ENCODE measurements at places on chromosomes 2 and 18.

- no peak overlapping the region for H3K27ac ChIP-seq
- H3K27me3 ChIP-seq = no peaks in the 10 kb centered on the region
- no peak for DNase-seq
- peaks cover 10% of the 10 kb centered on the region for H3K4me1 ChIP-seq
Observed at GRCh38 chr18:80029690-80030089, 4.5 kb upstream of the RBFA start.

DNA sequence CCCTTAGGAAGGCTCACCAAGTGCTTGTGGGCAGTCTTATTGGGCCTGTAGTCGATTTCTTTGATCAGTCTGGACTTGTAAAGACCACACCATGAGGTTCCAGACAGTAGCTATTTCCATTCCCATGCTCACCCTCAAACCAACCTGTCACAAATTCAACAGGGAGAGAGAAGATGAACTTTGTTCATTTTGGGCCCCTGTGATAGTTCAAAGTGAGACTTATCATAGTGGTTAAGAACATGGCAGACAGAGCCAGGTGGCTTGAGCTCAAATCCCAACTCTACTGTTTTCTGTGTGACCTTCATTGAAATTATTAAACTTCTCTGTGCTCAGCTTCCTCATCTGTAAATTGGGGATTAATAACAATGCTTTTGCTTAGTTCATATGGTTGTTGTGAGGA is 53.9 kb upstream of the CTLA4 start:
- no peak overlapping the region for H3K27ac ChIP-seq
- H3K4me3 ChIP-seq = no peak overlapping the region
- H3K4me1 ChIP-seq = peaks cover 29% of the 10 kb centered on the region

DNA sequence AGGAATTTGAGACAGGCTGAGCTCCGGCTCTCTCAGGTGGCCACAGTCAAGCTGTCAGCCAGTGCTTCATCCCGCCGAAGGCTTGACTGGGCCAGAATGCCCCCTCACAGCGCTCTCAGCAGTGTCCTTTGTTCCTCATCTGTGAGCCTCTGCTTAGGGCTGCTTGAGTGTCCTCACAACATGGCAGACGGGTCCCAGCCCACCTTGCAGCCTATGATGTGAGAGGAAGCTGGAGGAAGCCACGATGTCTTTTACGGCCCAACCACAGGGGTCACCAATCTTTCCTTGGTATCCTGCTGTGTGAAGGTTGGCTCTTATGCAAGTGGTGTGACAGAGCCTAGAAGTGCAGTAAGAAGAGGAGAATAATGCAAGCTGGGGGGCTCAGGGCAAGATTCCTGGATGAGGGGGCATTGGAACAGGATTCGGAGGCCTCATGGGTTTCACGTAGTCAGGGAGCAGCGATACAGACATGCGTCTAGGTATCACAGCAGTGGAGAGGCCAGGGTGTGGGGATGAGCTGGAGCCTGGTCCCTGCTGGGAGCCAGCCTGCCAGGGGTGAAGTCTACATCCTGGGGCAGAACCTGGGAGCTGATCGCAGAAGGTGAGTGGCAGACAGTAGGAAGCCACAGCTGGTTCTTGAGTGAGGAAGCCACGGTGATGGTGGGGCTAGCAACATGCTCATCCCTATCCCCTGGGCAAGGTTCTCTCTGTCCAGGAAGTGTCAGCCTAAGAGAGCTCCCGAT is 234.1 kb downstream of the GLI2 start:
- no peak overlapping the region for H3K4me3 ChIP-seq
- no peaks in the 10 kb centered on the region for H3K4me1 ChIP-seq
- no peaks in the 10 kb centered on the region for H3K36me3 ChIP-seq
- H3K27ac ChIP-seq = no peak overlapping the region

DNA sequence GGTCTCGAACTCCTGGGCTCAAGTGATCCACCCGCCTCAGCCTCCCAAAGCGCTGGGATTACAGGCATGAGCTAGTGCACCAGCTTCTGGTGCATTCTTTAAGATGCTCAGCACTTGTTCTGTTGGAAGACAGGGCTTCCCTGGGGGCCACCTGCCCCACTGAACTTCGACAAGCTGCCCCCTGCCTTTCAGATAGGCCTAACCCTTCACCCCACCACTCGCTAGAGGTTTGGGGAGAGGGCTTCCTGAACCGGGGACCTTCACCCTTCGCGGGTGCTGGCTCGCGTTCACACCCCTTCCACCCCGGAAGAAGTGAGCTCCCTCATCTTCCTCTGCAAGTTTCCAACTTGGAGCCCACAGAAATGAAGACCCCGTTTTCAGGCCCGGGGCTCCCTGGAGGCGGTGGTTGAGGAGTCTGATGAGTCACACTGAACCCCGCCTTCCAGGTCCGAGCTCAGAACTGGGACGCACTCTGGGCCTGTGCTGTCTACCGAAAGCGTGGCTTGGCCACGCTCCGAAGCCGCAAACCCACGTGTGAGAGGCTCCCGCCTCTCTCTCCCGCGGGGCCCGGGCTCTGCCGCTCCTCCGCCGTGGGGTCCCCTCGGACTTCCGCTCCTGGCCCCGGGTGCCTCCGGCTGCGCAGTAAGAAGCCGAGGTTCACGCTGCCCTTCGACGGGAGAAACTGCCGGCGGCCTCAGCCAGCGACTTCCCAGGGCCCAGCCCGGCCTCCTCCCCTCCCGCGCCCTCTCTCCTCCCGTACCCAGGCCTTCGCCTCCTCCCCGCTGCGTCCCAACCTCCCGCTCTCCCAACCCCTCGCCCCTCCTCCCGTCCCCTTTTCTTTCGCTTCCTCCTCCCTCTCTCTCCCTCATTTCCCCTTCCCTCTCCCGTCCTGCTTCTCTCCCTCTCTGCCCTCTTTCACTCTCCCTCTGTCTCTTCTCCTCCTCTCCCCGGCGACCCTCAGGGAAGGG is 47.5 kb upstream of the SP3 start:
- H3K4me3 ChIP-seq = peak overlapping the region; percentile 32
- H3K27ac ChIP-seq = no peak overlapping the region
- H3K27me3 ChIP-seq = peaks cover 8% of the 10 kb centered on the region
- DNase-seq = no peak

DNA sequence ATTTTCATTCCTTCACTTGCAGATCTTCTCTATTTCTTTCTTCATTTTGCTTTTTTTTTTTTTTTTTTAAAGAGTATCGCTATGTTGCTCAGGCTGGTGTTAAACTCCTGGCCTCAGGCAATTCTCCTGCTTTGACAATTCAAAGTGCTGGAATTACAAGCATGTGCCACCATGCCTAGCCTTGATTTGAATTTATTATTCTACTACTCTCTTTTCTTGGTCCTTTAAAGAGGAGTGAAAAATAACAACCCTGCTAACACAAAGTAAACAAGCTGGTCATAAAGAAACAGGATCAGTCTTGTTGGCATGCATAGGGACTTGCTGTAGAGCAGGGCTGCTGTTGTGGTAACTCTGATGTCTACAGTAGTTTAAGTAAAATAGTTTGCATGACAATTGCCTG is 1615.3 kb upstream of the ZEB2 start:
- H3K27ac ChIP-seq = no peak overlapping the region
- no peak overlapping the region for H3K4me3 ChIP-seq
- no peak for DNase-seq
- H3K4me1 ChIP-seq = no peaks in the 10 kb centered on the region
- no peaks in the 10 kb centered on the region for H3K36me3 ChIP-seq

GRCh38 chr2:74530239-74531187 is 780 bp downstream of the HTRA2 start:
- peaks cover 23% of the 10 kb centered on the region for H3K36me3 ChIP-seq
- peaks cover 27% of the 10 kb centered on the region for H3K4me1 ChIP-seq
- no peaks in the 10 kb centered on the region for H3K27me3 ChIP-seq
- peak overlapping the region; percentile 75 for H3K4me3 ChIP-seq
- DNase-seq = peak; percentile 31

DNA sequence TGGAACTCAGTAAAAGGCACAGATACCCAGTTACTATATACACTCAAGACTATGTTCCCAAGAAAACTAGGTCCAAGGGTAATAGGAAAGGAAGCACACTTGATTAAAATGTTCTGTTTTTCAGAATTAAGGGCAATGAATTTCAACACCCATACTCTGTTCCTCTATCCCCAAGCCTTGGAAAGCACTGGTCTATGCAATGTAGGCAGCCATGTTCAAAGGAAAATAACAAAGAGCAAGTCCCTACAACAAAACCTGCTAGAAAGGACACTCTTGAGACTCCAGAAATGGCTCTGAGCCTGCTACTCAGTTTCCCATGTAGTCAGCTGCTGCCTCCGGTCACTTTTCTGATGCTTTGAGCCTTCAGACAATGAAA is 6.8 kb downstream of the CYB5A start:
- no peak overlapping the region for H3K4me3 ChIP-seq
- no peak for DNase-seq
- no peaks in the 10 kb centered on the region for H3K27me3 ChIP-seq
- no peak overlapping the region for H3K27ac ChIP-seq
- no peaks in the 10 kb centered on the region for H3K4me1 ChIP-seq

DNA sequence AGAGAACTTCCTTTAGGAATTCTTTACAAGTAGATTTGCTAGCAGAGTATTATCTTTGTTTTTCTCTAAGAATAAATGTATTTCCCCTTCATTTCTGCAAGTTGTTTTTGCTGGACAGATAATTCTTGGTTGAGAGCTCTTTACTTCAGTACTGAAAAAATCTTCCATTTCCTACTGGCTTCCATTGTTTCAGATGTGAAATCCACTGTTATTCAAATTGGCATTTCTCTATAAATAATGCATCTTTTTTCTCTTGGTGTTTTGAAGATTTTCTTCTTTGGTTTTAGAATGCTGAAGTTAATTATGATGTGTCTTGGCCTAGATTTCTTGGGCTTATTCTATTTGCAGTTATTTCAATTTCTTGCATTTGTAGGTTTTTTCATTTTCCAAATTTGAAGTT is 270.0 kb upstream of the GYPC start:
- no peaks in the 10 kb centered on the region for H3K4me1 ChIP-seq
- no peaks in the 10 kb centered on the region for H3K36me3 ChIP-seq
- DNase-seq = no peak
- H3K27me3 ChIP-seq = no peaks in the 10 kb centered on the region

- no peak overlapping the region for H3K27ac ChIP-seq
- peaks cover 40% of the 10 kb centered on the region for H3K4me1 ChIP-seq
- peaks cover 42% of the 10 kb centered on the region for H3K36me3 ChIP-seq
- DNase-seq = no peak
- no peaks in the 10 kb centered on the region for H3K27me3 ChIP-seq
- peak overlapping the region; percentile 97 for H3K4me3 ChIP-seq
Observed at GRCh38 chr2:30149513-30149912, 2.7 kb downstream of the YPEL5 start.

GRCh38 chr2:46847185-46847710 is 68.4 kb downstream of the MCFD2 start:
- no peak overlapping the region for H3K4me3 ChIP-seq
- DNase-seq = no peak

- H3K27ac ChIP-seq = no peak overlapping the region
- H3K4me1 ChIP-seq = no peaks in the 10 kb centered on the region
- H3K36me3 ChIP-seq = no peaks in the 10 kb centered on the region
- peaks cover 31% of the 10 kb centered on the region for H3K27me3 ChIP-seq
- no peak for DNase-seq
Observed at GRCh38 chr2:63665846-63666475, 77.2 kb downstream of the MDH1 start.

- no peak overlapping the region for H3K27ac ChIP-seq
- H3K27me3 ChIP-seq = no peaks in the 10 kb centered on the region
- H3K4me3 ChIP-seq = no peak overlapping the region
- H3K4me1 ChIP-seq = no peaks in the 10 kb centered on the region
Observed at GRCh38 chr18:70074116-70074515, 126.4 kb upstream of the CD226 start.

GRCh38 chr2:37283207-37283606 is 41.4 kb downstream of the PRKD3 start:
- DNase-seq = no peak
- H3K4me1 ChIP-seq = no peaks in the 10 kb centered on the region
- no peaks in the 10 kb centered on the region for H3K27me3 ChIP-seq
- H3K36me3 ChIP-seq = peaks cover 17% of the 10 kb centered on the region

- no peaks in the 10 kb centered on the region for H3K36me3 ChIP-seq
- H3K4me1 ChIP-seq = no peaks in the 10 kb centered on the region
- H3K27me3 ChIP-seq = no peaks in the 10 kb centered on the region
- DNase-seq = no peak
- no peak overlapping the region for H3K27ac ChIP-seq
Observed at GRCh38 chr2:40485854-40486253, 34.0 kb upstream of the SLC8A1 start.

DNA sequence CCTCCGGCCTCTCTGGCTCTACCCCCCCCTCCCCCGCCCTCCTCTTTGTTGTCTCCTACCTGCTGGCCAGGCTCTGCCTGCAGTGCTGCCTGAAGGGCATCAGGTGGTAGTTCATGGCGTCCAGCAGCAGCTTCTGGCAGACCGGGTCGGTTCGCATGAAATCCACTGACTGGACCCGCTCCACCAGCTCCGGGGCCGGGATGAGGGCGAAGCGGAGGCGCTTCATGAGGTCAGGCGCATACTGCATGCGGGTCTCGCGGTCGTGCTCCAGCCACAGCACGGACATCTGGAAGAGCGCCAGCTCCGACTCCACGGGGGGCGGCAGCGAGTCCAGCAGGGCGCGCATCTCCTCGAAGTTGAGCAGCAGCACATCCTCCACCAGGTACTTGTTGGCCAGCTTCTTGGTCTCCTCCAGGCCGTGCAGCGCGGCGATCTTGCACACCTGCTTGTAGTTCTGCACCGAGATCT is 3.2 kb downstream of the KLHL14 start:
- no peaks in the 10 kb centered on the region for H3K36me3 ChIP-seq
- peaks cover 12% of the 10 kb centered on the region for H3K27me3 ChIP-seq
- no peak for DNase-seq
- H3K4me1 ChIP-seq = no peaks in the 10 kb centered on the region

DNA sequence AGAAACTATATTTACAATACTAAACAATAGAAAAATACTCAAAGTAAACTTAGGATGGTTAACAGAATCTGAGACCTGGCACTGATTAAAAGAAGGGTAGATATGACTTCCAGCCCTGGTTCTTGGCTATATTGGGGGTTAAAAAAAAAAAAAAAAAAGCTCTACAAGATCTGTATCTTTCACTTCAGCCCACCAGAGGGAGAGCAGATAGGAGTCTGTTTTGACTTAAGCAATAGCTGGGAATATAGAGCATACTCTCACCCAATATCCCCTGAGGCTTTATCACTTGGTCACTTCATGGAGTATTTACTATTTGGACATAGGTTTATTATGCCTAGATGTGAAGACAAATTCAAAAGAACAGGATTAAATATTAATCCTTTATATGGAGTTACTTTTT is 598.9 kb upstream of the LINC00305 start:
- DNase-seq = no peak
- H3K4me1 ChIP-seq = no peaks in the 10 kb centered on the region
- no peak overlapping the region for H3K4me3 ChIP-seq
- no peak overlapping the region for H3K27ac ChIP-seq

- no peak overlapping the region for H3K27ac ChIP-seq
- no peak overlapping the region for H3K4me3 ChIP-seq
- no peak for DNase-seq
- peaks cover 66% of the 10 kb centered on the region for H3K36me3 ChIP-seq
Observed at GRCh38 chr2:165898381-165898780, 55.2 kb downstream of the TTC21B start.
